SW480 (cell line): ENCODE measurements at places on chromosomes 6 and 20.

- DNase-seq = no peak
These were observed 44.6 kb downstream of the PPARD start for GRCh38 chr6:35386989-35387388.

- DNase-seq = no peak
These were observed at the start of gene SERAC1 for GRCh38 chr6:158168040-158168289. Gene SERAC1, minus strand, starts transcription at chr6:158168262. Its CDS starts 9,899 bp downstream, at chr6:158158363.

DNA sequence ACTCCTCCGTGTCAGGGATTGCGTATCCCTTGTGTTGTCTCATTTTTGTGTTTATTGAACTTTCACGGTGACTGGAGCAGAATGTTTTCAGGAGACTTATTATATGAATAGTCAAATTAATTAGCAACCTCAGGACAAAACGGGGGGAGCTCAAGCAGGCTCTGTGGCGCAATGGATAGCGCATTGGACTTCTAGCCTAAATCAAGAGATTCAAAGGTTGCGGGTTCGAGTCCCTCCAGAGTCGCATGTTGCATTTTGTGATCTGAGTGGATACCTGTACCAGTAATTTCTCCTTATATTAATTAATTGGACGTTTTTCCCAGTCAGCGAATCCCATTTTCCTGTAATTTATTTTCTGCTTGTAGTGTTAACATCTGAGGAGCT is 89.1 kb upstream of the ZNF184 start:
- DNase-seq = no peak

DNA sequence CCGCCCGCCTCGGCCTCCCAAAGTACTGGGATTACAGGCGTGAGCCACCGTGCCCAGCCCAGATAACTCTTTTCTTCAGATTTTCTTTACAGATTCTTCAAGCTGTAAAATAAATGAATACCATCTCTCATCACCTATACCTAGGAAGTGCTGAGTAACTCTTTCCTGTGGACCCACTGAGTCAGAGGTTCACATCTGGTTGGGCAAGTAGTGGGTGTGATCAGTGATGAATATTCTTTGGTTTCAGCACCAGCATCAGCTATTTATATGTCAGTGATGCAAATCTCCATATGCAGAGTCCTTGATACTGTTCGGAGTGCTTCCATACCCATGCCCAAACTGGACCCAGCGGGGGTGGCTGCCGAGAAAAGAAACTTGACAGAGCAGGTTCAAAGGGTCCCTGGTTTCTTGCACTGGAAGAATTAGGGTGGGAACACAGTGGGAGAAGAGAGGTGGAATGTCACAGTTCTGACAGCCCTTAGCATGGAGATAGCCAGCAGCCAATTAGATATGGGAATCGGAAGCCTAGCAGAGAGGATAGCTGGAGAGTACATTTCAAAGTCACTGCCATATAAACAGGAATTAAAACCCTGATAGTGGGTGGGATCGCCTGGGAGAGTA is 64.9 kb upstream of the DDR1 start:
- no peak for DNase-seq

DNA sequence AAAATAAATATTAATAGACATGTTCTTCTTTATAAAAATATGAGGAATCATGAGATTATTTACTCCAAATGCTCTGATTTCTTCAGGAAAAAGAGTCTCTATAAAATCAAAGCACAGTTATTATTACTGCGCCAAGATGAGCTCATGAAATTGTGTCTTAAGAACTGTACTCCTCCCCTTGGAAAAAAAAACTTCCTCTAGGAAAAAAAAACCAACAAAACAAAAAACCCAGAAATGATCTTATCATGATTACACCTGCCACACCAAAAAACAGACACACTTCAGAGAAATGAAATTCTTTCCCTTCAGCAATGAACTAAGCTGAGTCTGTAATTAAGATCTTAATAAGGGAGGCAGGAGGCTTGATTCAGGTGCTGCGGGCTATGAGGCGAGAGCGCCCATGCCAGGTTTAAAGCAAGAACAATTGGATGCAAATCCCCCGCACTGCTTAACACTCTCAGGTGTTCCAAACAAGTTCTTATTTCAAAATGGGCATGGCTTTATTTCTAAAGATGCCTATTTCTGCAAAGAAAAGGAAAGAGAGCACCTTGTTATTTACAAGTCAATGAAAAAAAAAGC is 9.1 kb downstream of the NEDD9 start:
- DNase-seq = no peak

DNA sequence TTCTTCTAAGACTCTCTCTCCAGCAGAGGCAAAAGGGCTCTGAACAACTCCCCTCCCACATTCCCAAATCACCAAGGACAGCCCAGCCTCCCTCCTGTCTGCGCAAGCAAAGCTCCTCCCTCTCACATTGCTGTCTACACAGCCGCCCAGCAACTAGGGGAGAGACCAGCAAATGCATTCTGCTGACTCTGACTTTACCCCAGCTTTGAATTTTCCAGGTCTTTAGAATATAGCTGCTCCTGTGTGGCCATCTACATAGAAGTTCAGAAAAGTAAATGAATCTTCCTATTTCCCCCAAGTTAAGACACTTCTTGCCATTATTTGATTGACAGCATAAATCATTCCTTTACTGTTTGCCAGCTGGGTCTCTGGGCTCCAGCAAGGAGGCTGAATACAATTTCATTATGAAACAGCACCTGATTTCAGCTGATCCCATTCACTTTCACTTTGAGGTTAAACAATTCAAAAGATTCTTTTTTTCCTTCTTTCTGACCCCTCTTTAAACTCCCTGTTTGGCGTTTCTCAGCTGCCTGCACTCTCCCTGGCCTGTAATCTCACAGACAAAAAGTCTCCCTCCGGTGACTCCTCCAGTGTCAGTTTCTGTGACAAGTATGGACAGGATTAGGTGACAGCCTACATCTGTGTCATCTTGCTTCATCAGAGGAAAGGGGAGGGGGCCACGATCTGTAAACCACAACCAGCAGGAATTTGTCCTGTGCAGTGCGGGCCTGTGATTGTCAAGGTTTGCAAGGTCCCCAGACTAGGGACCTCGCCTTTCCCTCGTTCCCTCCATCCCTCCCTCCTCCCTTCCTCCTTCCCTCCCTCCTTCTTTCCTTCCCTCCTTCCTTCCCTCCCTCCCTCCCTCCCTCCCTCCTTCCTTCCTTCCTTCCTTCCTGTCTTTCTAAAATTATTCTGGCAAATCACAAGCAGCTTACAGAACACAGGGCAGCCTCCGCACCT is 205.6 kb upstream of the RIN2 start:
- peak; percentile 48 for DNase-seq

DNA sequence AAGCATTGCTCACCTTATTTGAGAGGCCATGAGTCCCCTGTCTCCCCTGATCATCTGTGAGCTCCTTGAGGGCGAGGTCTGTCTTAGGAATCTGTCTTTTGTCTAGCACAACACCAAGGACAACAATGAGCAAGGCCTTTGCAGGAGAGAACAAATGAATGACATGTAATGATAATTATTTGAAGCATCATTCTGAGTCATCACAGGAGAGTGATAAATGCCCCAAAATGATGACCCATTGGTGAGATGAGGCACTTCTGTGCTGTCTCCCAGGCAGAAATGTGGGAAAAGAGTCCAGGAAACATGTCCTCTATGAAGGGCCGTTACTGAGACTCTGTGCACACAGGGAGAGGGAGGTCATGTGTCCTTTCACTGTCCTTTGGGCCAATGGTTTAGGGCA is 105.2 kb upstream of the LRFN2 start:
- DNase-seq = no peak

DNA sequence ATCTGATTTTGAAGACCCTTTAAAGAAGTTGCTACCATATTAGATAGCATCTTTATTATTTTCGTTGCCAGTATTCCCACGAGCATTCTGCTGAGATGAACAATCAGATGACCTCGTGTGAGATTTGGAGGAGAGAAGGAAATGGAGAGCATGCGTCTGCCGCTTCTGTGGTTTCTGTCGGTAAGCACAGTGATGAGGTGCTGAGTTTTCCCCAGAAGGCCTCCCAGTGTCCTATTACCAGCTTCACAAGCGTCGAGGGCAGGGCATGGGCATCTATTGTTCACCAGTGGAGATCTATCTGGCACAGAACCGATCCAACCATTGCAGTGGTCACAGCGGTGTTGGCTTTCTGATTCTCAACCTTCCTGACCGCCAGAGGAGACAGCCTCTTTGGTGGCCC is 29.4 kb downstream of the TRAF3IP2 start:
- DNase-seq = no peak

- DNase-seq = no peak
These were observed 100.0 kb downstream of the OR2B2 start for GRCh38 chr6:27812078-27812804.

- DNase-seq = no peak
These were observed 51.7 kb downstream of the MYH7B start for GRCh38 chr20:35007413-35007812.

DNA sequence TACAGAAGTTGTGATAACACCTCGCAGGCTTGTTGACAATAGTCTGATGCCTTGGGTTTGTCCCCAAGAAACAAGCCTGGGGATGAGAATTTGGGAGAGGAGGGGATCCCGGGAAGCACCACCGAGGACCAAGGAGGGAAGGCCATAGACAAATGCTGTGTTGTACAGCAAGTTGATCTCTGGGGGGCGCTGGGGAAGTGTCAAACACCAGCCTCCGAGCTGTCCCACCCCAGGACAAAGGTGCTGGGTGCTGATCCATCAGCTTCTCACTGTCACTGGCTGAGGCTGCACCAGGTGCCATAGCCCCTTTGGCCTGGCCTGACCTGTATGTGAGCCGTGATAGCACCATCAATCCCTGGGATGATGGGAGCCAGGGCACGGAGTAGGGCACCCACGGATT is 64.0 kb downstream of the SYNDIG1 start:
- DNase-seq = no peak

- no peak for DNase-seq
These were observed 12.1 kb downstream of the VAPB start for GRCh38 chr20:58401162-58401561.

- no peak for DNase-seq
These were observed 2.2 kb downstream of the IFNGR1 start for GRCh38 chr6:137216875-137217553.

GRCh38 chr6:16180696-16181438 is 52.0 kb downstream of the MYLIP start:
- DNase-seq = no peak

GRCh38 chr20:41001497-41001896 is 27.1 kb upstream of the TOP1 start:
- DNase-seq = no peak

DNA sequence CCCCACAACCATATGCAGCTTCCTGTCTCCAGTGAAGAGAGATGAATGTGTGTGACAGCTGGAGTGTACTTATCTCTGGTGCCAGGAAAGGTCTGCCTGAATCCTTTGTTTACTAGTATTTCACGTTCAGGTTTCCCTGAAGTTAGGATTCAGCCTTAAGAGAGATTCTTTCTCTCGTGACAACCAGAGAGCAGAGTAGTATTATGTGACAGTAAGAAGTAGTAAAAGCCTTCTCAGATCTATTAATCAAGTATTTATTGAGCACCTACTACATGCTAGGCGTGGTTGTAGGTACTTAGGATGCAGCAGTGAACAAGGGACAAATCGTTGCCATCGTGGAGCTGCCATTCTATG is 949 bp downstream of the KIFC1 start:
- no peak for DNase-seq

DNA sequence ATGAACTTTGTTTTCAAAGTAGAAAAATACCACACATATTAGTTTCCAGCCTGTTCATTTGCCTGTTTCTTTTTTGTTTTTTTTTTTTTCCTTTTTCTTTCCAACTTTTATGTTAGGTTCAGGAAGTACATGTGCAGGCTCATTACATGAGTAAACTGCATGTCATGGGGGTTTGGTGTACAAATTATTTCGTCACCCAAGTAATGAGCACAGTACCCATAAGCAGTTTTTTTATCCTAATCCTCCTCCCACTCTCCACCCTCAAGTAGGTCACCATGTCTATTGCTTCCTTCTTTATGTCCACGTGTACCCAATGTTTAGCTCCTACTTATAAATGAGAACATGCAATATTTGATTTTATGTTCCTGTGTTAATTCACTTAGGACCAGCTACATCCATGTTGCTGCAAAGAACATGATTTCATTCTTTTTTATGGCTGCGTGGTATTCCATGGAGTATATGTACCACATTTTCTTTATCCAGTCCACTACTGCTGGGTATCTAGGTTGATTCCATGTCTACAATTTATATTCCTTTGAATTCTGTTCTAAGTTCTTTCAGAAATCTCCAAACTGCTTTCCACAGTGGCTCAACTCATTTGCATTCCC is 31.8 kb downstream of the SNX14 start:
- no peak for DNase-seq
